ENCODE measurements at places on chromosomes 7 and 10. TPM values are rescaled to one million over a fixed set of nuclear protein-coding genes. Genes with fewer than 3 reads are reported as not detected.

DNA sequence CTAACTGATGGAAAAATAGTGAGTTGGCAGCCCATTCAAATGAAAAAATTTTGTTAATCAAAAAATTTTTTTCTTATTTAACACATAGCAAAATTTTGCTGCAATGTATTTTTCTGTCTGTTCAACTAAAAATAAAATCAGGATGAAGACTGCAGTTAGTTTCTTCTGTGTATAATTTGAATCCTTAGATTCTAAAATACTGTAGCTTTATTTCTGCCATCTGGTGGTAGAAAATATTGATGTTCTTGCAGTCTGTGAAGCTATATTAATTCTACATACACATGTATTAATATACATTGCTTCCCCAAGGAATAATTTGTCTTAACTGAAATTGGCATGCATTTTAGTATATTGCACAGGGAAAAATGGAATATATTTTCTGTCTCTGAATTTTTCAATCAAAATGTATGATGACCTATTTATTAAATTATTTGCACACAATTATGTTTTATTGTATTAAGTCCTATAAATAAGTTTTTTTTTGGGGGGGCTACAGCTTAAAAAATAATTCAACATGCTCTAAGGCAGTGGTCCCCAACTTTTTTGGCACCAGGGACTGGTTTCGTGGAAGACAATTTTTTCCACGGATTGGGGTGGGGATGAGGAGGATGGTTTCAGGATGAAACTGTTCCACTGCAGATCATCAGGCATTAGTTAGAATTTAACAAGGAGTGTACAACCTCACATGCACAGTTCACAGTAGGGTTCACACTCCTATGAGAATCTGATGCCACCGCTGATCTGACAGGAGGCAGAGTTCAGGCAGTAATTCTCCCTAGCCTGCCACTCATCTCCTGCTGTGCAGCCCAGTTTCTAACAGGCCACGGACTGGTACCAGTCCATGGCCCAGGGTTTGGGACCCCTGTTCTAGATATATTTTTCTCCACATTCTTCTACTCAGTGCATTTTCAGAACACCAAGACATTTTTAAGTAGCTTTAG is 119.4 kb downstream of the GNAT3 start:
- H3K36me3 ChIP-seq, result no peaks in the 10 kb centered on the region
- H3K4me3 ChIP-seq, result no peak overlapping the region
- peak; percentile 21 for DNase-seq
- H3K4me1 ChIP-seq, result no peaks in the 10 kb centered on the region
- H3K27ac ChIP-seq, result no peak overlapping the region

DNA sequence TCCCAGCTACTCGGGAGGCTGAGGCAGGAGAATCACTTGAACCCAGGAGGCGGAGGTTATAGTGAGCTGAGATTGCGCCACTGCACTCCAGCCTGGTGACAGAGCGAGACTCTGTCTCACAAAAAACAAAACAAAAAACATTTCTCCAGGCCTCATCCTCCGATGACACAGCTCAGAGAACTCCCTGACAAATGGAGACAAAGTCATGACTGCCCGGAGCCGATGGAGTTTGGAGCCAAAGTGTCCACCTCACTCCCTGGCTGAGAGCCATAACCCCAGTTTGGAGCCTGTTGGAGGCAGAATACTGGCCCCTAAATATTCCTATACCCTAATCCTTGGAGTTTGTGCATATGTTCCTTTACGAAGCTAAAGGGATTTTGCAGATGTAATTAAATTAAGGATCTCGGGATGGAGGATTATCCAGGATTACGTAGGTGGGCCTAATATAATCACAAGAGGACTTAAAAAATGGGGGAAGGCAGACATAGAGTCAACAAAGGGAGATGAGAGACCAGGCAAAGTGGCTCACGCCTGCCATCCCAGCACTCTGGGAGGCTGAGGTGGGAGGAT is 22.7 kb downstream of the SSC4D start:
- H3K4me1 ChIP-seq, result no peaks in the 10 kb centered on the region
- no peak overlapping the region for H3K27ac ChIP-seq
- DNase-seq, result no peak
- H3K4me3 ChIP-seq, result no peak overlapping the region
- no peaks in the 10 kb centered on the region for H3K27me3 ChIP-seq

Gene FZD8
- total RNA-seq, result 0.85 TPM

Gene FOXI2
- not detected for total RNA-seq

GRCh38 chr7:43758822-43759683 is 573 bp downstream of the BLVRA start:
- peak overlapping the region; percentile 42 for H3K27ac ChIP-seq
- H3K27me3 ChIP-seq, result no peaks in the 10 kb centered on the region
- peaks cover 7% of the 10 kb centered on the region for H3K4me1 ChIP-seq
- peak; percentile 56 for DNase-seq

Gene TFPI2
- total RNA-seq, result not detected

DNA sequence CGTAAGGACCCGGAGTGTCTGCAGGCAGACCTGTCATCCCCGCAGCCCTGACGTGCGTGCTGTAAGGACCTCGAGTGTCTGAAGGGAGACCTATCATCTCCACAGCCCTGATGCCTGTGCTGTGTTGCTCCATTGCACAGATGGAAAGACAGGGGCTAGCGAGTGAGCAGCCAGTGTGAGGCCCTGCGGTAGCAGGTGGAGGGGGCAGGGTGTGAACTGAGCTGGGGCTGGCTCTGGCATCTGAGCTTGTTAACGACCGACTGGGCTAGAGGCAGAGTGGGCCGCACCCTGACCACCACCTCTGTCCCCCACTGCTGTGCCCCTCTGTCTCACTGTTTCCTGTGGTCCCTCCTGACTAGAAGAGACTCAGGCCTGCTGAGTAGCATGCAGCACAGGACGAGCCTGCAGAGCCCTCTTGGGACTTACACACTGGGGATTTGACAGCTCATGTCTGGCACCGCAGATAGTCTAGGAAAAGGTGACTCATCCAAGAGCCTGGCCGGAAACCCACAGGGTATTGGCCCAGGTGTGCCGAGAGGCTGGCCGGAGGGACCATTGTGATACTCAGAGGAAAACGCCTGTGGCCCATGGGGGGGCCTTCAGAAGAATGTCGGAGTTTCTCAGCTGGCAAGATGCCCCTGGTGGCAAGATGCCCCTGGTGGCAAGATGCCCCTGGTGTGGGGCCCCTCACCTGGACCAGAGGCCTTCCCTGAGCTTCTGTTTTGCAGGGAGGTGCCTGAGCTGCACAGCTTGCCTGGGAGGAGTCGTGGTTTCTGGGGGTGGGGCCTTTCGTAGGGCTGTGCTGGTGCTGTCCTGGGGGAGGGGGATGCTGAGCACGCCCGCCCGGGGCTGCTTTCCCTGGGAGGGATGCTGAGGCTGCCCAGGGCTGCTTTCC is 34.3 kb downstream of the INPP5A start:
- DNase-seq, result peak; percentile 50
- peak overlapping the region; percentile 68 for H3K27ac ChIP-seq
- H3K27me3 ChIP-seq, result no peaks in the 10 kb centered on the region
- no peak overlapping the region for H3K4me3 ChIP-seq
- peaks cover 54% of the 10 kb centered on the region for H3K4me1 ChIP-seq

DNA sequence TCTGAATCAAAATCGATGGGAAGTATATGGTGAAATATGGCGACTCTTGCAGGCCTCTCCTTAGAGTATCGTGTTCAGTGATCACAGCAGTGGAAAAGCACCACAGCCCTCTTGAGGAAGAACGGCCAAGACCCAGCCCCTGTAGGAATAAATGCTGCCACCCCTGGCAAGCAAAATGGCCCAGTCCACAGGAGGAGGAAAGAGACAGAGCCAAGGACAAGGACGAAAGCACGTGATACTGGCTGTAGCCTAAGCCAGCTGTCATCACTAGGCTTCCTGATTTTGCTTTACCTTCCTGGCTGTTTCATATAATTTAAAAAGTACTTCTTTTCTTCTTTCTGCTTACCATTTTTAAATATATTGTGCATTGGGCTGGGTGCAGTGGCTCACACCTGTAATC is 395.0 kb upstream of the SHH start:
- no peak overlapping the region for H3K4me3 ChIP-seq
- H3K36me3 ChIP-seq, result no peaks in the 10 kb centered on the region
- no peaks in the 10 kb centered on the region for H3K4me1 ChIP-seq
- no peak for DNase-seq
- no peak overlapping the region for H3K27ac ChIP-seq
- H3K27me3 ChIP-seq, result no peaks in the 10 kb centered on the region

Gene LAMB4
- not detected for total RNA-seq

DNA sequence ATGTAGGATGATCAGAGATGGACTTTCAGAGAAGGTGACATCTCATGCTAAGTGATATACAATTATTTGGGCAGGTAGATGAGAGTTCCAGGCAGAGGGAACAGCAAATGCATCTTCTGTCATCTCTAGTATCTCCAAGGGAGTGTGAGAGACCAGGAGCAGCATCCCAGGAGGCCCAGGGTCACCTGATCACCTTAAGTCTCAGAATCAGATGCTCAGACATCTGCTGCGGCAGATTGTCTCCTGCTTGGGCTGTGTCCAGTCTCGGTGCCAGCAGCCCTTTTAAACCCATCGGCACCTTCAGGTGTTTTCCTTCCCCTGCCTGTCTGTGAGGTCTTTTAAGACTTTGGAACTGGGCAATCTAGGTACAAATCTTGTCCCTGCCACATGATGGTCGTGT is 690.6 kb downstream of the LRMDA start:
- no peak for DNase-seq
- H3K27ac ChIP-seq, result no peak overlapping the region
- no peak overlapping the region for H3K4me3 ChIP-seq
- no peaks in the 10 kb centered on the region for H3K27me3 ChIP-seq
